SIG-M5 (cell line): ENCODE measurements at places on chromosomes 12 and 14.

DNA sequence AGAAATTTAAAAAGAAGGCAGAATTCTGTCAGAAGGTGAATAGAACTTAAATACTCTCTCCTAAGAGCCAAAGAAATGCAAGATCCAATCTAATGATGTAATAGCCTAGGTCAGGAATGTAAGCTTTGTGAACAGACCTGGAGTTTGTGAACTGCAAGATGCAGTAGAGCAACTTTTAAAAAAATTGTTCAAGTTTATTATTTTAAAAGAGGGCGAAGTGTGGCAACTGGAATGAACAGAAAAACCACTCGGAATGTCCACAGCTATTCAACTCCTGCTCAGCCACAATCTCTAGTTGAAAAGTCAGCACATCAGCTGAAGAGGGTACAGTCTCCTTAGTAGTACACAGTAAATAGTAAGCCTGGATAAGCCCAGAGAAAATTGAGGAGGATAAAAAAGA, 228.8 kb downstream of the PPFIA2 start:
- DNase-seq: no peak

DNA sequence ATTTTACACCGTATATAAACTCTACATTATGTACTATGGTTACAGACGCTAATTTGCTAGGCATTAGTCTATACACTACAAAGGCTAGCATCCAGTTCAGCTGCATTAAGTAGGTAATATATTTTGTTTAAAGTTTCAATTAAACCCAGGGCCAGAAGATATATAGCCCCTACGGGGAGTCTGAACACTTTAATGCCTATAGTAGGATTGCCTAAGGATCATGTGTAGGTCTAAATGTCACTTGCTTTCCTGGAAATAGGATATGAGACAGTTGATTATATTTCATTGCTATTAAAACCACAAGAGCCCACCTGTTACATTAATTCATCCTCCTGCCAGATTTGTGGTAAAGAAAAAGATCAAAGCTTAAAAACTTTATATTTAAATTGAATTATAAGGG, 286.9 kb downstream of the TMTC2 start:
- no peak for DNase-seq

DNA sequence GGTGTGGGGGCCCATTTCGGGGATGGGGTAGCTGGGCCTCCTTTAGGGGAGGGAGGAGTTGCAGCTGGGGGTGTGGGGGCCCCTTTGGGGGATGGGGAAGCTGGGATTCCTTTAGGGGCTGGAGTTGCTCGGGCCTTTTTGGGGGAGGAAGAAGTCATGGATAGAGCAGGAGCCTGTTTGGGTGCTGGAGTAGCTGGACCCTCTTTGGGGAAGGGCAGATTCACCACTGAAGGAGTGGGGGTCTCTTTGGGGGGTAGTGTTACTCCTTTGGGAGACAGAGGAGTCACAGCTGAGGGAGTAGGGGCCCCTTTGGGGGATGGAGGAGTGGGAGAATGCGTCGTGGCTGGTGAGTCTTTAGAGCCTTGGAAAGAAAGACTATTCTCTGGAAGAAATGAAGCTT, 6.5 kb downstream of the NACA start:
- DNase-seq: no peak

GRCh38 chr12:130620281-130620680, 95.8 kb downstream of the RIMBP2 start:
- no peak for DNase-seq

GRCh38 chr12:122979908-122980182, 636 bp upstream of the ARL6IP4 start:
- no peak for DNase-seq

DNA sequence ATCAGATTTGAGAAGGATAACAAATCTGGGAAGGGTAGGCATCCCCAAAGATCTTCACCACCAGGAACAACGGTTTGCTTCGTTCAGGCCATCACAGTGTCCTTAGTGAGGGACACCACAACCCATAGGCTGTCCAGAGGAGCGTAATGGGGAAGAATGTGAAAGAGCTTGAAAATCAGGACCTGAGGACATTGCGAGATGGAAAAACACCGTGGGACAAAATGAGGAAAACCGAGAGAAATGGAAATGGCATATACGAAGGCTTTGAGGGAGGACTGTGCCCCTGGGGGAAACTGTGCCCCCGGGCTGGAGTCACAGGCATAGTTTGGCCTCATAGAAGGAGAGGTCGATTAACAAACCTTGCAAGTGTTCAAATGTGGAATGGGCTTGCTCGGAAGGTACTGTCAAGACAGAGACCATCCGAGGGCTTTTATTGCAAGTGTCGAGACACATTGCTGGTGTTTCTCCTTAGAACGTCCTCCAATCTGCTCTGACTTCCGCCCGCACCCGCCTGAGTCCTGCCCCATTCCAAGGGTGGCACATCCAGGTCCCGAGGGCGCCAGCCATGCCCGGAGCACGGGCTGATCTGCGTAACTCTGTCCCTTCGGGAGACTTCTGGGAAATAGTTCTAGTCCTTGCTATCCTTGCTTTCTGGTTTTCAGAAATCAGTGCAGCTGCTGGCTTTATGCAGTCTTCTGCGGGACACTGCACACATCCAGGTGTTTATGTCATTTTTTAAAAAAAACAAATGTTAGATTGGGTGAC, 885 bp upstream of the PALS1 start:
- no peak for DNase-seq

- no peak for DNase-seq
These were observed 139.3 kb downstream of the TTC7B start for GRCh38 chr14:90676912-90677311.

- DNase-seq: no peak
These were observed 7.1 kb upstream of the TMEM30B start for GRCh38 chr14:61288228-61288627.

GRCh38 chr14:85010186-85010585, 519.8 kb upstream of the FLRT2 start:
- no peak for DNase-seq

DNA sequence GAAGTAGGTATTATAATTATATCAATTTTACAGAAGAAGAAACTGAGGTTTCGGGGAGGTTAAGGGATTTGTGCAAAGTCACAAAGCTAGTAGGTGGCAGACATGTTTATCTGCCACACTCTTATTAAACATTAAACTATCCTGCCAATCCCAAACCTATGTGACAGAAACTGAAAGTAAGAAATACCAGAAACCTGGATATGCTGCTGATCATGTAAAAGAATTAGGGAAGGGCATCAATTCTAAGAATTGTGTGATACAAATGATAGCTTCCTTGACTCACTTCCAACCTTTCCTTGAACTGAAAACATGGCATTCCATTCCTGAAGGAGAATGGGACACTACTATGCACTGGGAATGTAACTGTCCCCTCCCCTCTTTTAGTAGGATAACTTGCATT, 16.9 kb downstream of the TAOK3 start:
- no peak for DNase-seq

DNA sequence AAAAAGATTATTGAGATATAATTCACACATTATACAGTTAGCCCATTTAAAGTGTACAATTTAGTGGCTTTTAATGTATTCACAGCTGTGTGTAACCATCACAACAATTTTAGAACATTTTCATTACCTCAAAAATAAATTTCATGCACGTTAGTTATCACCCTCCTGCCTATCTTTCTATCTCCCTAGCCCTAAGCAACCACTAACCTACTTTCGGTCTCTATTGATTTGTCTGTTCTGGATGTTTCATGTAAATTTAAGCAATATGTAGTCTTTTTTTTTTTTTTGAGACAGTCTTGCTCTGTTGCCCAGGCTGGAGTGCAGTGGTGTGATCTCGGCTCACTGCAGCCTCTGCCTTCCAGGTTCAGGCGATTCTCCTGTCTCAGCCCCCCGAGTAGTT, 439.4 kb downstream of the PCNX1 start:
- DNase-seq: no peak

DNA sequence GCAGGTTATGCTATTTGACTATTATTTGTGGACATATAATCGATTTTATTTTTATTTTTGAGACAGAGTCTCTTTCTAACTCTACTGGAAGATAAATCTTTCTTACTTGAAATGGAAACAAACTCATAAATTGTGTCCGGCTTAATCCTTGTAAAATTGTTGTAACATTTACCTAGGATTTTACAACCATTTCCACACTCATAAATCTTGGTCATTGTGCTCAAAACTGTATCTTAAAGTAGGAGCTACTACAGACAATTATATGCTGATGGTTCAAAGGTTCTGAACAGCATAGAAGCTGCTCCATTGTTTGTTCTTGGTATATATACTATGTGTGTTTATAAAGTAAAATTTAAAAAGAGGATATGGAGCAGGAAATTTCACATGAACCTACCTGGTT, 4.6 kb upstream of the ARF6 start:
- DNase-seq: no peak

DNA sequence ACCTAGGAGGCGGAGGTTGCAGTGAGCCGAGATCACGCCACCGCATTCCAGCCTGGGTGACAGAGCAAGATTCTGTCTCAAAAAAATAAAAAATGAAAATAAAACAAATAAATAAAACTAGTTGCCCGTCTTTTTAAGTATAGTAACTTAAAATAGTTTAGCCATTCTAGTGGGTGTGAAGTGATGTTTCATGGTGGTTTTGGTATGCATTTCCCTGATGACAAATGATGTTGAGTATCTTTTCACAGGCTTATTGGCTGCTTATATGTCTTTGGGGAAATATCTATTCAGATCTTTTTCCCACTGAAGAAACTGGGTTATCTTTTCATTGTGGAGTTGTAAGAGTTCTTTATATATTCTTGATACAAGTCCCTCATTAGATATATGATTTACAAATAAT, 102.4 kb upstream of the METAP2 start:
- no peak for DNase-seq

DNA sequence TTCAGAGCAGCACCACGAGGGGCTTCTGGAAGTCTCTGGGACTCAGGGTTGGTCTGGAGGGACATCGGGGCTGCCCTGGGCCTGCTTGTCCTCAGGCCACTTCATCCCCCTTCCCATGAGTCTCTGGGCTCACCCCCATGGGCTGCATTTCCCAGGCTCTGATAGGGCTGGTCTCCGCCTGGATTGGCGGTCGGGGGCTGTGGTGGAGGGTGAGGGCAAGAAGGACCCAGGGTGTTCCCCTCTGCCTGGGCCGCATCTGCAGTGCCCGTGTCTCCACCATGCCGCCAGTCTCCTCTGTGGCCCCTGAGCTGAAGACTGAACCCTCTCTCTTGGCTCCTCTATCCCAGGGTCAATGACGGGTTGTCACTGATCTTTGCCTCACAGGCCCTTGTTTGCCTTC, 242.1 kb downstream of the ADGRD1 start:
- no peak for DNase-seq

DNA sequence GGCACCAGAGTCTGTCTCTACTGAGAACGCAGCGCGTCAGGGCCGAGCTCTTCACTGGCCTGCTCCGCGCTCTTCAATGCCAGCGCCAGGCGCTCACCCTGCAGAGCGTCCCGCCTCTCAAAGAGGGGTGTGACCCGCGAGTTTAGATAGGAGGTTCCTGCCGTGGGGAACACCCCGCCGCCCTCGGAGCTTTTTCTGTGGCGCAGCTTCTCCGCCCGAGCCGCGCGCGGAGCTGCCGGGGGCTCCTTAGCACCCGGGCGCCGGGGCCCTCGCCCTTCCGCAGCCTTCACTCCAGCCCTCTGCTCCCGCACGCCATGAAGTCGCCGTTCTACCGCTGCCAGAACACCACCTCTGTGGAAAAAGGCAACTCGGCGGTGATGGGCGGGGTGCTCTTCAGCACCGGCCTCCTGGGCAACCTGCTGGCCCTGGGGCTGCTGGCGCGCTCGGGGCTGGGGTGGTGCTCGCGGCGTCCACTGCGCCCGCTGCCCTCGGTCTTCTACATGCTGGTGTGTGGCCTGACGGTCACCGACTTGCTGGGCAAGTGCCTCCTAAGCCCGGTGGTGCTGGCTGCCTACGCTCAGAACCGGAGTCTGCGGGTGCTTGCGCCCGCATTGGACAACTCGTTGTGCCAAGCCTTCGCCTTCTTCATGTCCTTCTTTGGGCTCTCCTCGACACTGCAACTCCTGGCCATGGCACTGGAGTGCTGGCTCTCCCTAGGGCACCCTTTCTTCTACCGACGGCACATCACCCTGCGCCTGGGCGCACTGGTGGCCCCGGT, at the start of gene PTGDR:
PTGDR (plus strand) TSS at position 198 of the 778 bp plus-strand sequence; CDS start at position 315, 117 bp downstream.
- DNase-seq: no peak

DNA sequence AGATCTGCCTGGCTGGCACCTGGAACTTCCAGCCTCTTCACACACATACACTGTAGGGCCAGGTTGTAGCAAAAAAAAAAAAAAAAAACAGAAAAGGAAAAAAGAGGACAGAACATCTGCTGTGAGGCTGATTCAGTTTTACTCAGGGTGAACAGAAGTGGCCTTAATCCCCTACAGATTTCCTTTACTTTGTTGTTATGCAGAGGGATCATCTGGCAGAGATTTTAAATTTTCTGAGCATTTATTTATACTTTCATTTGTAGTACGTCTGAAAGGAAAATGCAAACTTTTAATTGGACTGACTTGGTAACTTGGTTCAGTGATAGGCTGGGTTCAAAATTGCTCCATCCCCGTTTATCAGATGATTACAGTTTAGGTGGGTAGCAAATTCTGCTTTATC, 50.8 kb upstream of the PRICKLE1 start:
- DNase-seq: no peak

DNA sequence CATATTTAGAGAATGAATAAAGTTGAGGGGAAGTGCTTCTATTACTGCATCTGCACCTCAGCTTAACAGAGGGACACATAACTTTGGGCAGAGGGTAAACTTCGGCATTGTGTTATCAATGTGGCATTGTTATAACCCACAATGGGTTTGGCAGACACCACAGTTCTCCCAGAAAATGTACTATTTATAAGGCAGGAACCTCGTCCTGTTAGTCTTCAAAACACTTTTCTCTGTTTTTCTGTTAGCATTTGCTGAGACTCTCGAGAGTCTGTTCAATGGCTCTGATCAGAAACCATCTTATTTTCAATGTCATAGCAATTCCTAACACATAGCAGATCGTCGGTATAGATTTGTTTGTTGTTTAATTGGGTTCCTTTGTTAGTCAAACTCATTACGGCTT, 13.9 kb downstream of the PPP1R36 start:
- no peak for DNase-seq

DNA sequence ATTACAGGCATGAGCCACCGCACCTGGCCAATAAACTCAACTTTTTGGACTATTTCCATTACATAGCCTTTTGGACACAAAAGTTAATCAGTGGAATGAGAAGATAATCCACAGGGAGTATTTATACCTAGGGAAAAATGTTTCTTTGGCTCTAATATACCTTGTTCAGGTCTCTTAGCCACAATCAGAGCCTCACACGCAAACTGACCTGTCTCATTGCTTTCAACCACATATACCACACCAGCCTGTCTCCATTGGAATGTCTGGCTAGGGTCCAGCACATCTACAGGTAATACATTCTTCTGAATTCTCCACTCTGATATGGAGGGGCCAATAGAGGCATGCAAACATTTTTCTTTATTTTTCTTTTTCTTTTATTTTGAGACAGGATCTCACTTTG, 3.8 kb upstream of the RBMS2 start:
- no peak for DNase-seq

DNA sequence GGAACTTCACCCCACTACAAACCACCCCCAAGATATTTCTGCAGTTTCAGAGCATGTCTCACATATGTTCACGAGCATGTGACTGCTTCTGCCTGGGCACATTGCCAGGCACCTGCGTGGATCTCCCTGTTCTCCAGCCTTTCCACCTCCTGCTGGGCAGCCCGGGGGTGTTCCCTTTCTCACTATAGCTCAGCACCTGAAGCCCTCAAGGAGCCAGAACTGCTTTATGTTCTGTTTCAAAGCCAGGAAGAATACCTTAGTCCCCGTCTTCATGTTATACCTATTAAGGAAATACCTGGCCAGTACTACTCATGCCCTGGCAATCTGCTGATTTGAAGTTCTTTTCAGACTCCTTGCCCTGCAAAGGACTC, 4.2 kb upstream of the FGF6 start:
- DNase-seq: no peak

- DNase-seq: no peak
These were observed 292.2 kb upstream of the CRY1 start for GRCh38 chr12:107385509-107385908.
